ENCODE measurements at places on chromosomes 3 and 15.

GRCh38 chr15:52078197-52078875, 34.2 kb downstream of the BCL2L10 start:
- no peak for DNase-seq

DNA sequence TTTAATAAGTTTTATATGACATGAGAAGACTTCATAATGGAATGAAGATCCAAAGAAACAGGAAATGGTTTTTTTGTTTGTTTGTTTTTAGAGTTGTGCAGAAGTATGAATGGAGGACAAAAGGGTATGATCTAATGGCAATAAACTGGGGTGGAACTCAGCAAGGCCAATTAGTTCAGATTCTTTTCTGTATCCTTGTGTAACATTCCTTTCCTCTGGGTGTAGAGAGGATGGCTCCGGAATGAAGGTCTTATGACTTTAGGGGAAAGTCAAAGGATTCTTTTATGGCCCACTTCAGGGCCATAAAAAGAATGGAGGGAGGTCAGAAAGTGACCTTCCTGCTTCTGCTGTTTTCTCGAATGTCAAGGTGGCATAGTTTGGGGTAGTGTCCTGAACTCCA, 152.6 kb downstream of the DPH6 start:
- DNase-seq, result no peak

GRCh38 chr3:172104471-172105072, 65.2 kb downstream of the FNDC3B start:
- no peak for DNase-seq

DNA sequence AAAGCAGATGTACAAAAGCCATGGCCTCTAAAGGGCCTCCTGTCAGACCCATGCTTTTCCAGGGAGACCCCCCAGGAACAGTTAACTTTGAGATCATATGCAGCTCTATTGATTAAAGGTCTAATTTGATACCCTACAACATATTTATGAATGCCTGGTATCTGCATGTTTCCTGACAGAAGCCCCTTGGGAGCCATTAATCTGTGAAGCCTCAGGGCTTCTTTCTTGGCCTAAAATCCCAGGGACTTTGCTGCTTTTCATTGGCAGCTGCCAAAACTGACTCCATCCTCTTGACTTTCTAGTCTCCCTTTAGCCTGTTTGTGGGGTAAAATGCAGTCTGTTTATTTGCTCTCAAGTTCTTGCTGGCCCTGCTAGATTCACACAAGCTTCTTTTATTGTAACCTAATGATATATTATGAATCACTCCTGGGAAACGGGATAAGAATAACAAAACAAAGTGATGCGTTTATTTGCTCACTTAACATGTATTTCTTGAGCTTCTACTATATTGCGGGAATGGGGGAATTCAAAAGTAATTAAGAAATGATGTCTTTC, 257.0 kb downstream of the LSAMP start:
- no peak for DNase-seq

DNA sequence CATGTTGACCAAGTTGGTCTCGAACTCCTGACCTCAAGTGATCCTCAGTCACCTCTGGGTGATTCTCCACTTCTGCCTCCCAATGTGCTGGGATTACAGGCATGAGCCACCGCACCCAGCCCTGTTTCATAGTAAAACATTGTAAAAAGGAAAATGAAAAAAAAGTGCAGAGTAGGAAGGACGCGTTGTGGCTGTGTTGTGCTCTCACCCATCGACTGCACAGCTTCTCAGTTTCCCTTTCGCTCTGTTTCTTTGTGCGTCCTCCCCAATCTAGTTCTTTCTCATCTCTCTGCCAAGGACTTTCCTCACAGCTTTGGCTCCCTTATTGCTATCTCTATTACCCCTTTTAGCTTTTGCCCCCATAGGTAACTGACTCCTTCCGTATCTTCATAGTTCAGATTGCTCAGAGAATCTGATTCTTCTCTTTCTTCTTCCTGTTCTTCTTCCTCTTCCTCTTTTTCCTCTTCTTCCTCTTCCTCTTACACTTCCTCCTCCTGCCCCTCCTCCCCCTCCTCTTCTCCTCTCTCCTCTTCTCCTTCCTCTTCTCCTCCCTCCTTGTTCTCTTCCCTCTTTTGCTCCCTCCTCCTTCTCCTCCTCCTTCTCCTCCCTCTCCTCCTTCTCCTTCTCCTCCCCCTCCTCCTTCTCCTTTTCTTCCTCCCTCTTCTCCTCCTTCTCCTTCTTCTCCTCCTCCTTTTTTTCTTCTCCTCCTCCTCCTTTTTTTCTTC, 81.1 kb upstream of the VGLL4 start:
- no peak for DNase-seq

DNA sequence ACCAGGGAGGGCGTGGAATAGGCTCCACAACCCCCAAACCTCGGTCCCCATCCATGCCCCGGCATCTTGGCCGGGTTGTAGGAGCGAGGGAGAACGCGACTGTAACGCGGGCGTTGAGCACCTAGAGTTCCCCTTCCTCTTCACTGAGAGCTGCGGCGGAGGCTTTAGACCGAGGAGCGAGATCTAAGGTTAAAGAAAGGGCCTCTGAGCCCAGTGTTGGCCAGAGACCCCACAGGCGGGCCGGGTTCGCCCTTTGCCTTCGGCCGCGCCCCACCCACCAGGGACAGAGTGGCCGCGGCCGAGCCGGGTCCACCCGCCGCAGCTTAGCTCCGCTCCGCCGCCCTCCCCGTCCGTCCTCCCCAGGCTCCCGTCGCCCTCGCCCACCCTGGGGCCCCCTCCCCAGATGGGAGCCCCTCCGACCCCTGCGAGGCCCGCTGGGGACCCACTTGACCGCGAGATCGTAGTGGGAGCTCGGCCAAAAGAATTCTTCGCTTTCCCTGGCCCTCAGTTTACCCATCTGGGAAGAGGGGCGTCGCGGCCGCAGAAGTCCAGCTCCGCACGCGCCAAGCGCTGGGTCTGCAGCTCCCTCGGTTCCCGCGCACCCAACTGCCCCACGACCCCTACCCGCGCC, 425 bp downstream of the ANPEP start:
- no peak for DNase-seq

GRCh38 chr3:100779480-100779879, 70.2 kb downstream of the TFG start:
- no peak for DNase-seq

DNA sequence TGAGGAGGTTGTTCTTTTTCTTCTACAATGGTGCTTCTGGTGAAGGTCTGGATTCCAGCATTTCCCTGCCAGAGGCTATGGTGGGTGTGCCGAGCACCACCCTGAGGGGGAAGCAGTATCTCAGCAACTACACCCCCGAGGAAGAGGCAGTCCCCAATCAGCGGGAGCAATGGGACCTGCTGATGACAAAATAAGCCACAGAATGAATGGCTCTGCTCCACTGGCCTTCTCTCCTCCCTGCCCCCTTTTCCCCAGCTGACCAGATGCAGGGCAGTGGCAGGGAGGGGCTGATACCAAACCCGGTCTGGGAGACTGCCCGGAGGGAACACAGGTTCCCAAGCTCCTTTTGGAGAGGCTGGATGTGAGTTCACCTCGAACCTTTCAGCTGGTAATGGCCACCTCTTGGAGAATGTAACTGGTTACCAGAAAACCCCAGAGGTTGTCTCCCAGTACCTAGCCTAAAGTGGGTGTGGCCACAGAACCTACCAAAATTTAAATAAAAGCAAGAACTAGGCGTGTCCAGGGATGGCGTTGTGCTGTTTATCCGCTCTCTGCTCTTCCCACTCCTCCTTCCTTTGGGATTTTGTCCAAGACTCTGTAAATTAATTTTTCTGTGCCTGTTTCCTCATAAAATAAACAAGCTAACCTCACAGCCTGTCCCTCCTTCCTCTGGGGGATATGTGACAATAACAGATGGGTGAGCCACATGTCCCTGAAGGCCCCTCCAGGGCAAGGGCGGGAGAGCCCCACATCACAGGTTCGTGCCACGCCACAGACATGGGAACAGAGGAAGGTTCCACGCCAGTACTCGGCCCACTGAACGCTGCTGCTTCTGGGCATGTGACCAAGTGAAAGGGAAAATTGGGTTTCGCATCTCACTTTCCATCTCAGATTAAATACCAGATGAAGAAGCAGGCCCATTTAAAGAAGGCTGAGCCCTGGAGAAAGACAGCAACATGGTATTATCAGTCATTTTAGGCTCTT, 35.1 kb upstream of the SPTBN5 start:
- no peak for DNase-seq

DNA sequence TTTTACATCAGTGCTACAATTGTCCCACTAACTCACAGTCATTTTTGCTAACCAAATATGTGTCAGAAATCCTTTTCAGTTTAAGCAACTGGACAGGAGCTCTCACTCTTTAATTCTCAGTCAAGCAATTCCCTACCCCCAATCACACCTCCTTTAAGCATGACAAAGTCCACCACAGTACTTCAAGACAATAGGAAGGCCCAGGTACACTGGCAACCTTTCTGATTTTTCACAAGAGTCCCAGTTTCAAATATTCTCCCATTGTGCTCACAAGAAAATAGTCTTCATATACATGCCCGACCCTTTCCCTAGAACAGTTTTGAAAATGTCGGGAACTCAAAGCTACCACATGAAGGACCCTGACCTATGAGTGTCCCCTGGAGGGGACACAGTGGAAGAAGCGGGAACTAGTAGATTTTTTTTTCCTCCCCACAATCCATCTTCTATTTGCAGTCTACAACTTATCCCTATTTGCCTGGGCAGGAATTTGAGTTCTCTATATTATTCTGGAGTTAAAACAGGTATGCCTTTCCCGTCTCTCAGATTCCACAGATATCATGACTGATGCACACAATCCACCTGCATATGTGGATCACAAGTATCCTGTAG, 413.5 kb downstream of the TIGIT start:
- no peak for DNase-seq

DNA sequence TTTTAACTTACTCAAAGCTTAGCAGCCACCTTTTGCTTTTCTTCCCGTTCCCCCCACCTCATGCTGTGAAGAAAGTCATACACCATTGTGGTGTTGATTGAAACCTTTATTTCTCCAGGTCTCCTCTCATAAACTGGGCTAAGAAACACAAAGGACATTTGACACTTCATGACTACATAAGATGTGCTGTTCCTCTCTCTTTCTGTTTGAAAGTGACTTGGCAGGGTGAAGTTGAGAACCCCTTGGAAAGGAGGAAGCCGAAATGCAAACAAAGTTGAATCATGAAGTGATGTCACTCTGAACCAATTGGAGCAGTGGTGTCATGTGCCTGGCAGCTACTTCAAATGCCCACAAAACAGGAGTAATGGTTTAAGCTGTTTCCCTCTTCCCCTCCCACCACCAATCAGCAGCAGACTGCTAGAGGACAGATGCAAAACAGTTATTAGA, 174.7 kb downstream of the IGF1R start:
- DNase-seq, result no peak

DNA sequence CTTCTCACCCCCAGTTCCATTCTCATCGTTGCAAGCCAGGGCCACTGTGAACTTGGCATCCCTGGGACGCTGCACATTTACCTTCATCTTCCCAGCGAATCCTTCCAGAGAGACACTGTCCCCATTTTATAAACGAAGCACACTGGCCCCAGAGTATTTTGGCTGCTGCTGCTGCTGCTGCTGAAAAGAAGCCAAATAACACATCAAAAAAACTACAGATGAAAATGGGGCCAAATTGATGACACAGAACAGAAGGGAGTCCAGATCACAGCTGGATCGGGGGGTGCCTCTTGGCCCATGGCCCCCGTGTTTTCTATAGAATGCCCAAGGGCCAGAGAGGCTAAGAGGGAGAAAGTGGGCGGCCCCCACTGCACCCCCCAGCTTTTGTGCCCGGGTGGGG, 221.0 kb upstream of the IGF1R start:
- no peak for DNase-seq

GRCh38 chr3:177673112-177673914, 476.0 kb upstream of the TBL1XR1 start:
- DNase-seq, result no peak

DNA sequence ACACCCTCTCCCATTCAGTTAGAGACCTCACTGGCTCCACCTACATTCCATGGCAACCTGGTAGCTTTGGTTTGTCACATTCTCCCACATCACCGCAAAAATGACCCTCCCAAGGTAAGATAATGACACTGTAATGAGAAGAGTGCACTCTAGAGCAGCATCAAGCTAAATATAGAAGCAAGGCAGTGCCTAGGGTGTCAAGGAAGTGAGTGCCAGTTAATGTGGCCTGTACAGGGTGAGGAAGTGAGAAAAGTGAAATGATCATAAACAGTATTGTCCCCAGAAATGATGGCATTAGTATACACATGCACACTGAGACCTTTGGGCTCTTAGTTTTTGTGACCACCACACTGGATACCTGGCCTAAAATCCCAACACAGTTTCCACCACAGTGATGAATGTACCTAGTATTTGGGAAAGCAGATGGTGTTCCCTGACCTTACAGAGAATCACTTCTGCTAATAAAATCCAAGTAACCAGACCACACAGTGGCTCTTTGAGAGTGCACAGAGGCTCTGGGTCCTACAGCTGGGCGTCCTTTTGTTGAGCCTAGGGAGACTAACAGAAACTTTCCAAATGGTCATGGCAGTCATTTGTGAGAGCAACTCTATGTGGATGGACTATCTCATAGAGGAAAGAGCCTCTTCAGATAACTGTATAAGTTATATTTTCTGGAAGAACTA, 106.6 kb downstream of the ARPP21 start:
- no peak for DNase-seq

- DNase-seq, result peak; percentile 43
These were observed 16.3 kb downstream of the SV2B start for GRCh38 chr15:91116113-91117067.

DNA sequence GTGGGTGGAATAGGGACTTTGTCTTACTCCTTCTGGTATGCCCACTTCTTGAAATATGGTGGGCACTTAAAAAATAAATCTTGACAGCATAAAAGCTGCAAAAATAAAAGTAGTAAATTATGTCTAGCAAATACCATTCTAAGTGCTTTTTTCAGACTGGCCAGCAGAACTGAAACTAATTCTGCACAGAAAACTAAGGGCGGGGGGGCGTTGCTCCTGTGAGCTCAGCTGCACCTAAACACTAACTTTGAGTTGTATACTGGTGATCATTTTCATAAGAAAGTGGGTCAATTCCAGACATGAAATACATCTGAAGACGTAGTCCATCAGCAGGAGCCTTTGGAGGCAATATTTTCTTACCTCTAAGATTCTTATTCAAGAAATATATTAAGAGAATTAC, 114.8 kb downstream of the WDR76 start:
- DNase-seq, result no peak

GRCh38 chr3:183227586-183227985, 25.5 kb upstream of the B3GNT5 start:
- DNase-seq, result no peak

DNA sequence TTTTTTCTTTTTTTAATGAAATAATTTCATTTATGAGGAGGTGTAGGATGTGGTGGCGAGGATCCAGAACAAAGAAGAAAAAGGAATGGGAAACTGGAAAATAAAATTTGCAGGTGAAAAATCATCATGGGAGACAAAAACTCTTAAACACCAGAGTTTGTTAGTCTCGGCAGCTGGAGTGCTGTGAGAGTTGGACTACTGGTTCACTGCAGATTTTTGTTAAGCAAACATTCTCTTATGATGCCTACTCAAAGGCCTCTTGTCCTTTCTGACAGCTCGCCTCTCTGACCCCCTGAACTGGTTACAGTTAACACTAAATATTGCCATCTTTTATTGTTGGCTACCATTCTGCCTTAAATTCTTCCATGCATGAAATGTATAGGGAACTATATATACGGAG, 152.4 kb upstream of the DPH6 start:
- no peak for DNase-seq

All from prostate gland (tissue), 2 donors.